ENCODE measurements at places on chromosomes 12 and 14. TPM values are rescaled to one million over a fixed set of nuclear protein-coding genes. Genes with fewer than 3 reads are reported as not detected.

The TSHR gene
- not detected for total RNA-seq

DNA sequence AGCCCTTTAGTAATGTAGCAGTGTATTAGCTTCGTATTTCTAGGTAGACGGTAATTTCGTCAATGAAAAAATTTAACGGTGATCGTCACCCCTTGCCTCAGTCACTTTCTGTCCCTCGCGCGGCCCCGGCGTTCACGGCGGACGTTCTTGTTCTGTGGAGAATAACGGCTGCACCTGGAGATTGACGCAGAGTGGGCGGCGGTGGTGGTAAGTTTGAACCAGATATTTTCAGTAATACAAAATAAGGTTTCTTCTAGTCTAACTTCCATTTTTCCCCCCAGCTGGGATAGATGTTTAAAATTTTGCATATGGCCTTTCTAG lies 341 bp downstream of the ZNF10 start:
- DNase-seq, result no peak

DNA sequence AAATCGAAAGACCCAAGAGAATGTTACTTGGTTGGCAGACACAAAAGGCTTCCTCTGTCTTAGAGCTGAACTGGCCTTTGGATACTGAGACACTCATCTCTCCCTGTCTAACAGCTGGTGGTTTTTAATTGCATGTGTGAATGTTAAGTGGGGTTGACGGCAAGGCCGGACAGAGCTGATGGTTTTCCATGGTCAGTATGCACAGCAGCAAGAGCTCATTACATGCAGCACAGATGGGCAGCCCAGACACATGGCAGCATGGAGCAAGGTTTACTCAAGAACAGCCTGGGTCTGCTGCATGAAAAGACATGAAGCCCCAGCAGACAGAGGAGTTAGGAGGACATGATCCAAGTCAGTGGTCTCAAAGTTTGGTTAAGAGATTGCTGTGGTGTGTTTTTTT lies 27.8 kb upstream of the CACNA2D4 start:
- DNase-seq, result peak; percentile 19

DNA sequence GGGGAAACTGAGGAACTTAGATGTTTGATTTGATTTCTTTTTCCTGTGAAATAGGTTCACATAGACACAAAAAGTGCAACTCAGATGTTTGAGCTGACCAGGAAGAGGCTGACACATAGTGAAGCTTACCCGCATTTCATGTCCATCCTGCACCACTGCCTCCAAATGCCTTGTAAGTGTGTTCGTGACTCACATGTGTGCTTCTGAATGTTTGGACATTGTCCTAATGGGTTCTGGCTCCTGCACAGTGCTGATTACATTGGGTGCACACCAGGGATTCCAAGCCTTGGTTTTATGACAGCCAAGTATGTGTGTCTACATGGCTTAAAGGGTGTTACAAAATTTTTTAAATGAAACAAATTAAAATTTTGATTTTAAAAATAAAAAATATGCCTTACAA lies 137.4 kb downstream of the DAAM1 start:
- DNase-seq, result peak; percentile 72

The TPH2 gene
- total RNA-seq, result not detected

- DNase-seq, result no peak
These were observed 12.9 kb downstream of the PHLDA1 start for GRCh38 chr12:76018672-76019071.

GRCh38 chr12:57852200-57852599 lies 5.7 kb upstream of the CTDSP2 start:
- no peak for DNase-seq
